IPS DF 19.7 (cell line): ENCODE measurements at places on chromosomes 5 and 9.

DNA sequence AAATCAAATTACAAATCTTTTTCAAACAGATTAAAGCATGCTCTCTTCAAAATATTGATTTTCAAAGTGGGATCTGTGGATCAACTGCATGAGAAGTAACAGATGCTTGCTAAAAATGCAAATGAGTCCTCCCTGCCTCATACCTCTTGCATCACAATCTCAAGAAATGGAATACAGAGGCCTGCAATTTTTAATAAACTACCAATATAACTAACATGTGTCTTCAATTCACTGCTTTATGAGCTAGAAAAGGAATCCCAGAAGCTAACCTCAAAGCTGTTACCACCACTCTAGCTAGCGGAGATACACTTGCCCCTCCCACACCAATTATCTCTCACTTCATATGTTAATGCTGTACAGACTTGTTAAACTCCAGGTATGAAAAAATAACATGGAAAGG is 9.6 kb downstream of the OR13C5 start:
- DNase-seq: no peak

DNA sequence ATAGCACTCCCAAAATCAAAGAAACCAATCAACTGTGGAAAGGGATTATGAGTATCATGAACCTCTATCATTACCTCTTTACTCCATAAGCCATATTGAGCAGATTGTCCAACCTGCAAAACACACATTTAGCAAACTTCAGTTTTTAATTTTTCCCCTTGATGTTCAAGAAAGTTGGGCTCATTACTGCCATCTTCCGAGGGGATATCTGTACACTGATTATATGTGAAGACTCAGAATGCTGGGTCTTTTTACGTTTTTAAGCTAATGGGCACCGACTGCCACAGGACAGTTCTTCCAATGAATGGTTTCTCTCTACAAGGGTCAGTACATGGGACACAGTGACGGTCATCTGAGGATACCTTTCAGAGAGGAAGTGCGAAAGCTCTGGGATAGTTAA is 132.7 kb downstream of the ELAVL2 start:
- no peak for DNase-seq

GRCh38 chr5:69502367-69502766 is 9.8 kb downstream of the OCLN start:
- no peak for DNase-seq

DNA sequence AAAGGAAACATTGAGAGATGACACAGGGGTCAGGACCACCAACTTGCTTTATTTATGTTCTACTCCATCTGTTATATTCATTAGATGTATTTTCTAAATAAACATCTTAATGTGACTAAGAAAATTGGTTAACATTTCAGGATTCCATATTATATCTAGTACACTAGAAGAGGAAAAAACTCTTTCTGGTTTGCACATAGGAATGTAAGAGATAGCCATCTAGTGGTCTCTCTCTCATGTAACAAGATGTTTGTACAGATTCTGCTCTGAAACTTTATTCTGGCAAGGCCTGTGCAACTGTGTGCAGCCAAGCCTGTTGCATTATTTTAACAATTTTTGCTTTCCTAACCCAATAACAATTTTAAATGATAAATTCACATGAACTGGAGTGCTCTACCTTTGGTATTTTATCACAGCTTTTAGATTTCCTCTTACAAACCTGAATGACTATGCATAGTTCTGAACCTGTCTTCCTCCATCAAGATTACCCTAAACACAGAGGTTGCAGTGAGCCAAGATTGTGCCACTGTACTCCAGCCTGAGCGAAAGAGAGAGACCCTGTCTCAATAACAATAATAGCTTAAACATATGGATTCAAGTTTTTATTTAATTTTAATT is 148.2 kb downstream of the GIN1 start:
- no peak for DNase-seq

DNA sequence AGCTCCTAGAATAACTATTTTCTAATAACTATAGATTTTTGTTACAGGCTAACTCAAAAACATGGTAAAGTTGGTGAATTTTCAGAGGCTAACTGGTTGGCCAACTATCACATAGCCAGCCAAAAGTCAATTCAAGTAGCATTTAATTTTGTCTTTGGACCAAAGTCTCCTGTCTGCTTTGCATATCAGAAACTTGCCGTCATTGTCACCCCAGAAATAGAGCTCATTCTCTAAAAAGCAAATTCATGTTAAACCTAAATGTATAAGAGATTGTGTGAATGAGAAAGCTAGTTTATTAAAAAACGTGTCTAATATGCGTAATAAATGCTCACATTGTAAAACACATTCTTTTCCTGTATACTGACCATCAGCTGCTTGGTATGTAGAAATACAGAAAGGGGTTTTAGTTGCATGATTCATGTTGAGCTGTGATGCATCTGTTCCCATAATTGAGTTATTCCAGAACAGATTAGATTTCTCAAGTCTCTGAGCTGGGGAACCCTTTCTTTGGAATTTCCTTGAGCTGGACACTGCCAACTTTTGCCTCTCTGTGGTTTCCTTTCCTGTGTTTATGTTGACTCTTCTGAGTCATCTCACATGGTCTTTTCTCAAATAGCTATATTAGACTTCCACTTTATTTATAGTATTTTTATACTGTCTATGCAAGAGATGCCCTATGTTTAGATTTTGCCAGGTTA is 7.3 kb downstream of the SRFBP1 start:
- no peak for DNase-seq

DNA sequence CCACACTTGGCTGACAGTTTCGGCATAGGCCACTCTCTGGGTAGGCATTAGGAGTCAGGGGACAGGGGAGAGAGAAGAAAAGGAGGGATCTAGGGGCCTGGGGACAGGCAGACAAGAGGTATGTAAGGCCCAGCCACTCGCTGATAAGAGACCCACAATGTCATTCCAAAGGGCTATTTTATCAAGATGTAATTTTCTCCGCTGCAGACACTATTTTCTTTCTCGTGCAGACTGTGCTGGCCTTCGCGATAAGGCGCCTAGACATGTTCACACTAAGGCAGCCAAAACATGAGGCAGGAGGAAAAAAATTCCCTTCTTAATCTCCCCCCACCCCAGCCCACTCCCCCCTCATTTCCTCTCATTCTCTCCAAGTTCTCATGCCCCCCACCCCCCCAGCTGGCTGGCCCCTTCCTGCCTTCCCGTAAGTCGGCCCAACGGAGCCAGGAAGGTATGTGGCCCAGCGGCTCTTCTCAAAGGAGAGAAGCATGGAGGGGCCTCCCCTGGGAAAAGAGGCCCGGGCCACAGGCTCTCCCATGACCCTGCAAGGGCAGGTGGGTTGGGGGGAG is 44.9 kb upstream of the SYNPO start:
- DNase-seq: no peak

DNA sequence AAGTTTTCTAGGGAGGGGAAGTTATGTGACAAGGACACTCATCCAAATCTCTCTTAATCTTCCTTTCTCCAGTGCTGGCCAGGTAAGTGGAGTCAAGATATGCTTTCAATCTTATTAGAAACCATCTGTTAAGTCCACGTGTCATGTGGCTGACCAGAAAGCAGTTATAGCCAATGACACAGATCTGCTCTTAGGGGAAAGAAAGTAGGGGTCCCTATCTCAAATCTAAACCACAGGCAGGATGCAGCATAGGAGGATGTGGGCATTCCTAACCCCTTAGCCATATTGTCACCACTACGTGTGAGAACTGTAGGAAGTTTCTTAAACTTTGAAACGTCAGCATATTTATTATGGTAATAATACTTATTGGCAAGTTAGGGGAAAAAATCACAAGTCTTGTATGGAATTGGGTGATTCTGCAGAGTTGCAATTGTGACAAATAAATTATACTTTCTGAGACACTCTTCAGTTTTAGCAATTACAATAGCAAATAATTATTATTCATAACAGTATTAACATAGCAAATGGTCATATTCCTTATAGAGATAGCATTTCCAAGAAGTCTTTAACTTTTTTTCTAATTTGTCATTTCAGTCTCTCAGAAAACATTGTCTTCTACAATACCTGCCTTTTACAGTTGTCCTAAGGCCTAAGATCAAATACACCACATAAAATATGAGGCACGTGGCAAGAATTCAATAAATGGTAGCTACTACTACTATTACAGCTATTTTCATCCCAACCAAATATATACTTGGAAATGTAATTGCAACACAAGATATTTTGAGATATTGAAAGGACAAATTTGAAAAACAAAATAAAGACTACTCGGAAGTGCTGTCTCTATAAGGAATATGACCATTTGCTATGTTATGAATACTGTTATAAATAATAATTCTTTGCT is 236.9 kb downstream of the PDE4D start:
- DNase-seq: no peak

DNA sequence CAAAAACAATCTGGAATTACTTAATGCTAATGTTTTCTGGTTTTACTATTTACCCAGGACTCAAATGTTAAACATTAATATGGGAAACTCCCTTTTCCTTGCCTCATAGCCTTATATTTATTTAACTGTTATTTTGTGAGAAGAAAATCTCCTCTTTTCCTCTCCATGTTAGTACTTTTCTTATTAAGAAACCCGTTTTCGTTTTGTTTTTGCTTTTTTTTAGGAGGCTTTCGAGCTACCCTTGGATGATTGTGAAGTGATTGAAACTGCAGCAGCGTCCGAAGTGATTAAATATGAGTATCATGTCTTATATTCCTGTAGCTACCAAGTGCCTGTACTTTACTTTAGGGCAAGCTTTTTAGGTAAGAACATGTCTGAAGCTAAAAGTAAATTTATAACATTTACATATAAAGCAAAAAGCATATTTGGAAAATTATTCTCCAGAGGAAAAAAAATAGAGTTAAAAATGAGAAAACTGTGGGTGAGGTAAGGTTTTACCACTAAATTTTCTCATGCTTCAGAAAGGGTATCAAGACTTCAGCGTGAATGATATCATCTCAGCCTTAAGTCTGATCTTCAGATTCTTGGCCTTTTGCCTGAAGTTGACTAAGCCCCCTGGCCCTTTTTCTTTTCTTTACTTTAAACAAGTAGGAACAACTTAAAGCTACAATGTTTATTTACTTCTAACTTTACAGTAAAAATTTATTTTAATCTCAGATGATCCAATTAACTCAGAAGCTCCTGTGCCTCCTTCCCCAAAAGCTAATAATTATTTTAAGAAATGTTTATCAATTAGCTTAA is 113.8 kb downstream of the RPS23 start:
- no peak for DNase-seq

- no peak for DNase-seq
Measured at GRCh38 chr5:41413074-41413473, 97.3 kb downstream of the PLCXD3 start.

GRCh38 chr5:15797116-15797515 is 297.1 kb downstream of the FBXL7 start:
- no peak for DNase-seq

GRCh38 chr5:24363789-24364481 is 280.8 kb downstream of the CDH10 start:
- DNase-seq: no peak

DNA sequence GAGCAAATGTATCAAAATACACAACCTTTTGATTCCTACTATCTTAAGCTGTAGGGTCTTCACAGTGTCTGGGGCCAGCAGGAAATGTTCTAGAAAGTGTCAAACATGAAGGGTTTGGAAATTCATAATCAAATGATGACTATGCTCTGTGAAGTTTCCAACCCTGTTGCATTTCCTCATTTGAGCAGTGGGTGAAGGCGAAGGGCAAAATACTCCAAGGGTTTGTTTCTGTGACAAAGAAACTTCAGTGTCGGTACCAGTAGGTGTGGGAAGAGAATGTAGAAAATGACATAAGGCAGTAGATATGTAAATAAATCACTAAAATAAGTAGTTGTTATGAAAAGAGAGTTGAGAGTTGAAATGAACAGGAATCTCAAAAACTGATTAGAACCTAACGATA is 576 bp downstream of the ALDOB start:
- DNase-seq: no peak

GRCh38 chr5:59674763-59675162 is 218.8 kb downstream of the PDE4D start:
- no peak for DNase-seq

GRCh38 chr9:91392435-91392834 is 30.7 kb upstream of the AUH start:
- no peak for DNase-seq

- no peak for DNase-seq
Measured at GRCh38 chr5:83510260-83510659, 38.7 kb downstream of the VCAN start.

GRCh38 chr9:137068539-137069507 is 1.5 kb downstream of the SAPCD2 start:
- DNase-seq: no peak

DNA sequence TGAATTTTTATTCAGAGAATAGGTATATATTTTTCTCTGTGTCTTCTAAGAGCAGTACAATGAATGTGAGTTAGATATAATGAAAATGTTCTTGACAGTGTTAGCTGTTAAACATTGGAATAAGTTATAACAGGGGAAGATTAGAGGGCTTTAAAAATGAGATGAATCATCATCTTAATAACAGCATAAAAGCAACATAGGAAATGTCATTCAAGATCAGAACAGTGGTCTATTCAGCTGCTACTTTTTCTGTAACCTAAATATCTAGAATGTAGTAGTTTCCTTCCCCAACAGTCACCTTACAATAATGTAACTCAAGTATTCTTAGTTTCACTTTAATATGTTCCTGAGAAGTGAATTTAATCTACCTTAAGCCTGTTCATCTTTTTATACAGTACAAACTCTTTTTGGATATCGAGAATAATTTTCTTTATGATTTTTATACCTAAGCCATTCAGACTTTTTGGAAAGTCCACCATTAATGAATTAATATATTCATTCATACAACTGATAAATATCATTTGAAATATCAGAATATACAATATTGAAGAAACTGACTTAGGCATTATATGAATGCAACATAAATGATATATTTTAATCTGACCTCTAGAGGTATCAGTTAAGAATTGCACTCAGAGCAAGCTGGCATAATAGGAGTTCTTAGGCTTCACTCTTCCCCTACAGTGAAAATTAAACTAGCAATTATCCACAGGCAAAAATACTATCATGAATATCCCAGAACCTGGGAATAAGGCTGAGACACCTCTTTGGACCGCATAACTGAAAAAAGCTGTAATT is 66.1 kb upstream of the EDIL3 start:
- no peak for DNase-seq

DNA sequence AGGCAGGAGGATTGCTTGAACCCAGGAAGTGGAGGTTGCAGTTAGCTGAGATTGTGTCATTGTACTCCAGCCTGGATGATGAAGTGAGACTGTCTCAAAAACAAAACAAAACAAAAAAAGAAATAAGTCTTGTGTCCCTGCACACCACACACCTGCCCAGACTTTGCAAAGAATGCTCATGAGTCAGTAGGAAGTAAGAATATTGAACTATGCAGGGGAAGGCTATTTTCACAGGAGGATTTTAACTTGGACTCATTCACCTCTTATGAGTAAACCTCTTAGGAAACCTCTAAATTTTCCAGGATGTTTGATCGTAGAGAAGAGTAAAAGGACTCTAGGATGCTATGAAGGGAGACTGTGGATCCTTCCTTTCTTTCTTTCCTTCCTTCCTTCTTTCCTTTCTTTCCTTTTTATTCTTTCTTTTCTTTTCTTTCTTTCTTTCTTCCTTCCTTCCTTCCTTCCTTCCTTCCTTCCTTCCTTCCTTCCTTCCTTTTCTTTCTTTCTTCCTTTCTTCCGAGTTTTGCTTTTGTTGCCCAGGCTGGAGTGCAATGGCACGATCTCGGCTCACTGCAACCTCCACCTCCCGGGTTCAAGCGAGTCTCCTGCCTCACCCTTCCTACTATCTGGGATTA is 96.7 kb upstream of the CLINT1 start:
- no peak for DNase-seq

- DNase-seq: no peak
Measured at GRCh38 chr5:112534611-112535255, 115.7 kb upstream of the EPB41L4A start.

GRCh38 chr5:8685704-8686103 is 816.8 kb downstream of the MTRR start:
- DNase-seq: no peak
